ENCODE measurements at places on chromosomes 1 and 21. TPM values are rescaled to one million over a fixed set of nuclear protein-coding genes. Genes with fewer than 3 reads are reported as not detected.

GRCh38 chr1:47643306-47644211 lies 205.7 kb downstream of the FOXD2 start:
- DNase-seq, result no peak

GRCh38 chr1:204405988-204406387 lies 5.6 kb downstream of the PPP1R15B start:
- no peak for DNase-seq

DNA sequence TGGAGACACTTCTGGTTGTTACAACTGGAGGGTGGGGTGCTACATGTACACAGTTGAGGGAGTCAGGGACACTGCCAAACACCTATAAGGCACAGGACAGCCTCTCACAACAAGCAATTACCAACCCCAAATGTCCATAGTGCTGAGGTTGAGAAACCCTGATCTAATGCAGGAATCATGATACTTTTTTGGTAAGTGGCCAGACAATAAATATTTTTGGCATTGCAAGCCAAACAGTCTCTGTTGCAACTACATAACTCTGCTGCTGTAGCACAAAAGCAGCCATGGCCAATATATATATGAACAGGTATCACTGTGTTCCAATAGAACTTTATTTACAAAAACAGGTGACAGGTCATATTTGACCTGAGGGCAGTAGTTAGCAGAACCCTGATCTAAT lies 177.5 kb downstream of the ASTN1 start:
- DNase-seq, result no peak

DNA sequence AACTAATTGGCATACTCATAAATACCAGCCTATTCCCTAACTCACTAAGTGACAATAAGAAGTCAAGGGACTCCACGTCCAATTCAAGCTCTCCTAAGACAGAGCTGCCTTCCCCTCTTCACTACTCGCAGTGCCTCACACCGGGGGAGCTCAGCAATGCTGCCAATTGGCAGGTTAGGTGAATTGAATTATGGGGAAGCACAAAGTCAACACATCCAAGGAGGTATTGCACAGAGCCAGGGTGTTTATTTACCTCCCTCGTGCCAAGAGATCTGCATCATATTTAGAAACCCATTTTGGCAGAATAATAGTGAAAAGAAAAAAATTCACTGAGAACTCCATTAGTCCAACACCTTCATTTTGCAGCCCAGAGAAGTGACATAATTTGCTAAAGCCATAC lies 20.4 kb upstream of the TNR start:
- DNase-seq, result no peak

GRCh38 chr1:165490175-165490574 lies 45.2 kb upstream of the RXRG start:
- no peak for DNase-seq

DNA sequence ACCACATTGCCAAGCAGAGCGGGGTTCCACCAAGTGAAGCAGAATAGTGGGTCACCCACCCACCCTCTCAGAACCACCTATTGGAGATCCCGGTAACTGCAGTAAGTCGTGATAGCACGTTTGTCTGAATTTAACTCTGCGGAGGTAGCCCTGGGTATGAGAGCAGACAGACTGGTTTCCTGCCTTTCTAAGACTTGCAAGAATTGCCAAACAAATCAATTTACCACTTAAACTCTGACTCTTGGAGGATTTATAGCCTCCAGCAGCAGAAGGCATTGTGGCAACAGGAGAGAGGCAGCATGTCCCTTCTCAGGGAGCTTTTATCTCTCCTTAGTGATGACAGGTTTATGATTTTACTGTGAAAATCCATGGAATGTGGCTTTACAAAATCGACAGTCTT lies 287.9 kb upstream of the FMN2 start:
- DNase-seq, result no peak

DNA sequence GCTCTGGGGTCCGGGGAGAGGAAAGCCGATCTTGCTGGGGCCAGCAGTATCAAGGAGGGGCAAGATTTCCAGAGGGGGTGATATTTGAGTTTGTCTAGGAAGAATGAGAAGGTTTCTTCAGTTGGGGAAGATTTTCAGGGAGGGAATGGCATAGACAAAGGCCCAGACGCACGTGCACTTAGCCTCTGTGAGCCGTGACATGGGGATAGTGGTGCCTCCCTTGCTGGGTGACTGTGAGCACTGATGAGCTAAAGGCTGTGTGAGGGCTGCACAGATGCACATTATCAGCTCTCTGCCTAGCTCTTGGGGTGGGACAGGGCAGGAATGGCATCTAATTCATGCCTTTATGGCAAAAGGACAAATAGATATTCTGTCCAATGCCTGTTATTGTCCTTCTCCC lies 1.8 kb downstream of the CDCP2 start:
- no peak for DNase-seq

DNA sequence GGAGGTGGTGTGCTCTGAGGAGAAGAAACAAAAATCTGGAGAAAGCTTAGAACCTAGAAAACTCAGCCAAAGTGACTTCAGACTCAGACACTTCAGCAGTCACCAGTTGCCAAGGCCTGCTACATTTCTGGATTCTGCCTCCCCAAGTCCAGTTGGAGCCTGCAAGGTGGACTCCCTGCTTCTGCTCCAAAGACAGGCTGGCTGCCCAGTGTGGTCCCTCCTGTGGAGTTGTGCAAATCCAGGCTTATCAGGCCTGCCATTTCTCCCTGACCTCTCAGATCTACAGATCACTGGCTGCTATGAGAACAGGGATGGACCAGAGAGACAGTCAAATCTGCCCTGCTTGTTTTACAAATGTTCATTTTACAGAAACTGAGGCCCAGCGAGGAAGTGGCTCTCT lies 9.9 kb downstream of the CACHD1 start:
- no peak for DNase-seq

DNA sequence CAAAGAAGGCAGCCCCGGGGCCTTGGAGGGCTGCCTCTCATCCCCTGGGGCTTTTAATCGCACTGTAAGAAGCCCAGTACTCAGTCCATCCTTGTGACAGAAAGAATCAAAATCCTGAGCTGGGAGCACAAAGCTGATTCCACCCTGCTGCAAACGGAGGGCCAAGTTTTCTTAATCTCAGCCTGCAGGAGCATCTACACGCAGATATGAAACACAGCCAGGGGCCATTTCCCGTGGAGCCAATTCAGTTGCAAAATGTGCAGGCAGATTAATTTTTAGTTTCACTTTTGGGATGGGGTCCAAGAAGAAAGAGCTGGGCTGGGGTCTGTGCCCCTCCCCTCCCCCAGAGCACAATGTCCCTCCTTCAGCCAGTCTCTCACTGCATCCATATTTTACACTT lies 4.4 kb downstream of the LYPD8 start:
- DNase-seq, result no peak

GRCh38 chr1:23403735-23404486 lies 20.6 kb downstream of the TCEA3 start:
- peak; percentile 93 for DNase-seq

DNA sequence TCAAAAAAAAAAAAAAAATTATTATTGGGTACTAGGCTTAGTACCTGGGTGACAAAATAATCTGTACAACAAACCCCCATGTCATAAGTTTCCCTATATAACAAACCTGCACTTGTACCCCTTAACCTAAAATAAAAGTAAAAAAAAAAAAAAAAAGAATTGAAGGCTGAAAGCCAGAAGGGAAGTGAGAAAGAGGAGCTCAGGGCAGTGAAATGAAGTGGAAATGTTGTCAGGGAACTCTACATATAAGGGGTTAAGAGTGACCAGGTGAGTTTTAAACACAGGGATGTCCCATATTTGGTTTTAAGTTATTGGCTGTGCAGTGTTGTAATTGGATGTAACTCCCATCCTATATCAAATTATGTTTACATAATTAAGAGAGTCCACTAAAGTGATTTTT lies 85.7 kb upstream of the ABCD3 start:
- DNase-seq, result no peak

DNA sequence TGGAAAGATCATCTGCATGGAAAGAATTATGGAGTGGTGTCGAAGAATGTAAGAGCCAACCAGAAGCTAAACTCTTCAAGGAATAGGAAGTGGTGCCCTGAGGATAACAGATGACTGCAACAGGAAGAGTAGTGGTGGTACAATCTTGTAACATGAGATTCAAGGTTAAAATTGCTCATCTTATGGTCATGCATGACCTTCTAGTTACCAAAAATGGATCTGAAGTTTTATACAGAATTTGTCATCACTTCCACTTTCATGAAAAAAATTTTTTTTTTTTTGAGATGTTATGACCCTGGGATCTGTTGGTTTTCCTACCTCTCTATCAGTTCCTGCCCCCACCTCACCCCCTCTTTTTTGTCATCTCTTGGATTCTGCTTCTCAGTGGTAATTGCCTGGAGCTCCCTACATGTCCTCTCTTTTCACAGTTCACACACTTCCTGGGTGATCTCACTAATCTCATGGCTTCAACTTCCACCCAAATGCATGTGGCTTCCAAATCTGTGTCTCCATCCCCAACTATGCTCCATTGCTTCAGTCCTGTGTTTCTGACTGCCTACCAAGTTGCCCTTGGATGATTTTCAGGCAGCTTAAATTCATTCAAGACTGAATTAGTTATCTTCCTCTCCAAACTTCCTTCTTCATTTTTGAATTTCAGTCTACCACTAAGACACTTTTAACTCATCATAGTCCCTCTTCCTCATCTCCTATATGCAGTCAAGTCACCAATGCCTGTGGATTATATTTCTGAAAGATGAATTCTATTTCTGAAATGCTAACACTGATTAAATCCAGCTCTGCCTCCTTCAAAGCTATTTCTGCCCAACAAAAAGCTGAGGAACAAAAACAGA lies 48.4 kb downstream of the SLAMF6 start:
- DNase-seq, result no peak

DNA sequence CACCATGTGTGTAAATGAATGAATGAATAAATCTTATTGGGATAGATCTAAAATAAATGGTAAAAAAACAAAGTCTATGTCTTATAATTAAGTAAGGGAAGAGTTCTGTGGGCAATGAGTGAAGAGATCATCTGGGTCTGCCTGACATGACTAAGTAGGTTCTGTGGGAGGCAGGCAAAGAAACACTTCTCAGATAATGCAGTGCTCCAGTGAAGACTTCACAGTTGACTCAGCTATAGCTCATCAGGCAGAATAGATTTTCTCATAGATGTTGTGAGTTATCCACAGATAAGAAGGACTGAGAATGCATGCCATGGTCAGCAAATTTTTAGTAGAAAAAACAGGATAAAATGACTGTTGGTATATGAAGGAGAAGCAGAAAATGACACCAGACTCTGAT lies 12.4 kb downstream of the KRTAP22-2 start:
- DNase-seq, result no peak

Gene CHML
- 12.5 TPM for total RNA-seq

Gene CD48
- total RNA-seq, result 194 TPM

Gene OVAAL
- not detected for total RNA-seq

Gene OSCP1
- 2.7 TPM for total RNA-seq

Gene NES
- not detected for total RNA-seq

Gene SH3D21
- 16.9 TPM for total RNA-seq

Gene CYP4A11
- total RNA-seq, result not detected

Gene KRTAP13-3
- total RNA-seq, result not detected

Data from activated CD4-positive, alpha-beta memory T cell treated with anti-CD3 and anti-CD28 coated beads for 36 hours (primary cell).